ENCODE measurements at places on chromosomes 1 and 21. TPM values are rescaled to one million over a fixed set of nuclear protein-coding genes. Genes with fewer than 3 reads are reported as not detected.

- no peak for DNase-seq
Measured at GRCh38 chr1:19388980-19389379, 76.9 kb downstream of the SLC66A1 start.

DNA sequence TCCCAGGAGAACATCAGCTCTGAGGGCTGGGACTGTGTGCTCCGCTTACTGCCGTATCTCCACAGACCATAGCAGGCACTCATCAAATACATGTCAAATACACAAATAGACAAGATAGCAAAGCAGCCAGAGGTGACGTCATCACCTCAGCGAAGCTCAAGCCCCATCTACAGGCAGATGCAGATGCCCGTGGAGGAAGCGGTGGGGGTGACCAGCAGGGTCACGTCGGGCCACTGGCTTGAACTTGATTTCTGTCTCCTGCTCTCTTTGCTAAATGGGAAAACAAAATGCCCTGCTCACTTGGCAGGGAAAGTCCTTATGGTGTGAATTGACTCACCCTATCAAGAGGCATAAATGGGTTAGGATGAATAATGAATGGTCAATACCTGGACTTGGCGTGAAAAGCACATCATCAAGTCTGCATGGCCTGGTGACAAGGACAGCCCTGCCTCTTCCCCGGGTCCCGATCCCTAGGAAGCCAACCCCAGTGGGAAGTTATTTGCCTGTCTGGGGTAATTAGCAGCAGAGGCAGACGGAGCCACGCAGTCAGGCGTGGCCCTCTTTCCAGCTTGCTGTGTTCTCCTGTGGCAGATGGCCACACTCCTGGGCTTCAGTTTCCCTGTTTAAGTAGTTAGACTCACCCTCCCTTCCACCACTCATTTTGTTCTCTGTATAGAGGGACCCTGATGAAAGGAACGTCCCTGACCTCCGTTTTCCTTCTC lies 536.0 kb downstream of the NPHP4 start:
- no peak for DNase-seq

OR2L5 gene
- not detected for total RNA-seq

DNA sequence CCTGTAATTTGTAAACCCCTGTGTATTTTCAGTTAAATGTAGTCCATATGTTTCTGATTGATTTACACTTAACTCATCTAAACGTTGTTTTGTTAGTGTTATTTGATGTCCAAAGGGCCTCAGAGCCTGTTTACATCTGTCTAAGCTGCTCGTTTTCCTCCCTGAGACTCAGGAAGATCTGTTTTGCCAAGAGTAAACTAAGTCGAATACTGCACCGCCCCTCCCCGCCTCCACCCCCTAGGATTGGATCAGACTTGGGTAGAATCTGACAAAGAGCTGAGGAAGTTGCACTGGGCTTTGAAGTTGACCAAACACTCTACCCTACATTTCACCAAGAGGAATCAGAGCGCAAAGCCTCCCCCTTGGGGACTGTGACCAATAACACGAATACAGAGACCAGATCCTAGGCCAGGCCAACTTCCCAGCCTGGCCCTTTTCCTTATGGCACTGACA lies 206.9 kb upstream of the LMO4 start:
- DNase-seq = no peak

RAB4A gene
- total RNA-seq = 50.2 TPM

DNA sequence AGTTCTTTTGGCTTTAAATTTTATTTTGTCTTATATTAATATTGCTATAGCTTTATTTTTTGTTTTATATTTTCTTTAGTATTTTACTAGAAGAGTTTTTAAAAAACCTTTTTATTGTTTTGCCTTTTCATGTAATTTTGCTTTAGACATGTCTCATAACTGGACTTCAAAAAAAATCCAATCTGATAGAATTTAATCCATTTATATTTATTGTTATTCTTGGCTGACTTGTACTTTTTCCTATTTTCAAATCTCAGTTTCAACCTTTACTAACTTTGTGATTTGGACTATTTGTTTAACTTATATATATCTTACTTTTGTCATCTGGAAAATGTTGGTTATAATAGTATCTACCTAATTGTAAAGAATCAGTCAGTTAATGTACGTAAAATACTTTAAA lies 61.2 kb downstream of the NTNG1 start:
- DNase-seq = no peak

DNA sequence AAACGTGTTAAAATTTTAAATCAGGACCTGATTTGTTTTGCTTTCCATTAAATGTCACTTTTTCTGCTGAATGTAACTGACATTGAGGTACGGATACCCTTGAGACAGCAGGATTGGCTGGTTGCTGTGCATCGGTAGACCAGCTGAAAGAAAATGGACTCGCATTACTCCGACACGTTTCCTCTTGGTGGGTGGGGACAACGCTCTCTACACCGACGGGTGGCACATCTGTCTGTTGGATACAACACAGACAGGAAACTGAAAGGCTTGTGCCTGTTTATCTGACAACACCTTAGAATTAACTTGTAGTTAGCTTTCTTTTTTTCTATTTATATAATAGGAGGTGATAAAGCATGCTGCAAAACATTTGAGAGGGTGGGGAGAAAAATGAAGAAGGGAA lies 19.4 kb downstream of the PRPF38A start:
- no peak for DNase-seq

DNA sequence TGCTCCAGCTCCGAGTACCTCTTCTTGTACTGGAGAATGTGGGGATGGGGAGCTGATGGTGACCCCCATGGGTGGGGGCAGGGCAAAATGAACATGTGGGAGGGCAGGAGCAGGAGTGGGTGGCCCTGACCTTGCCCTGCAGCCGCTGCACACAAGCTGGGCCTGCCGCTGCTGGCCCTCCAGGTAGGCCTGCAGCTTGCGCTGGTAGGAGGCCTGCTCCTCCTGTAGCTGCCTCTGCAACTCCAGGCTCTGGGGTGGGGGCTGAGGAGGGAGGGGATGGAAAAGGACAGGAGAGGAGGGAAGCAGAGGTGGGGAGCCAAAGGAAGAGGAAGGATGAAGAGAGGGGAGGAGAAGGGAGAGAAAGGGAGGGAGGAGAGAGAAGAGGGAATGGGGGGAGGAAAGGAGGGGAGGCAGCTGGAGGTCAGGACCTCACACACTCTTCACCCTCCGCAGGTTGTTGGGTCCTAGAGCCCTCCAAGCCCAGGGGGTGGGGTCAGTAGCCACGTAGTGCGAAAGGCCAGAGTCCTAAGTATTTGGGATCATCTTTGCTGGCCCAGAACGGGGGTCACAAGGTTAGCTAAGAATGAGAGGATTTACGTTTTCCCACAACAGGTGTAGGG lies 22.9 kb downstream of the RNU1-1 start:
- no peak for DNase-seq

DNA sequence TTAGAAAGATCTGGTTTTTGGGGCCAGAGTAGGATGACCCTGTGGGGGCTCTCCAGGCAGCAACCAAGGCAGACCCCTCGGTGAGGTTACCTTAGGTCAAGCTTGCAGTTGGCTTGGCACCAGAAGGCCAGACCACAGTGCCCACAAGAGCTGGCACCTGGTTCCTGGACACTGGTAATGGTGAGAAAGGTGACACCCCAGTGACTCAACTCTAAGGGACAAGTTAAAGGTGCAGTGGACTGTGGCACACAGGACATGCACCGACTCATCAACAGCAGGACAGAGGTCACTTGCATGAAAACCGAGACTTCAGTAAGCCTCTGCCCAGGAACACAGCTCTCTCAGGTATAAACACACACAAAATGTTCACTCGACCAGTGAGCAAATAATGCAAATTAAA lies 6.7 kb downstream of the LRRC38 start:
- no peak for DNase-seq

DNA sequence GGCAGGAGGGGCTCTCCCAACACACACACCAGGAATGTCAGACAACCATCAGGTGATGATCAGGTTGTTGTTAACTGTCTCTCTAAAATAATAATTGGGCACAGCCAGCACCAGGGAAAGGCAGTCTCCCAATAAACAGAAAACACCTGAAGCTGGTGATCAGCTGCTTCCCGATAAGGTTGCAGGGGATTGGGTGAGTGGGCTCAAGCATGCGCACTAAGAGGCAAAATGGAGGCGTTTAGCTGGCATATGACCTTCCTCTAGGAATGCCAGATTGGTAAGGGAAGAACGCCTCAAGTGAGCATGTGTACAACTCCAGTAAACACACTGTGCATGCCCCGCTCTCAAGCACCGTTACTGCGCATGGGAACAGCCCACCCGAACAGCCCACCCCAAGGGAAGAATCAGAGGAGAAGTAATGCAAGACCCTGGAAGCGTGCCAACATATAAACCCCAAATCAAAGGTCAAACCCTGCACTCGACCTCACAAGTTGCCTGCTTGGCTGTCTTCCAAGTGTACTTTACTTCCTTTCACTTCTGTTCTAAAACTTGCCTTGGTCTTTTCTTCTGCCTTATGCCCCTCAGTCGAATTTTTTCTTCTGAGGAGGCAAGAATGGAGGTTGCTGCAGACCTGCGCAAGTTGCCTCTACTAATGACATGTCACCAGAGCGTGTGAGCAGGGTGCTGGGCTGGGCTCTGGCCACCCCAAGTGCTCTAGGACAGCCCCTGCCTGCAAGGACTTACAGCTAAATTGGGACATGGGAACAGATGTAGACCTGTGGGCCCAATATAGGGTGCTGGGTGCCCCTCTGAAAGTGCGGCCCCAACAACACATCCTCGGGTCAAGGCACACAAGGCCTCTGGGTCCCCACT lies 200.8 kb downstream of the RHOU start:
- no peak for DNase-seq

KDF1 gene
- total RNA-seq = not detected

- no peak for DNase-seq
Measured at GRCh38 chr1:111561328-111561727, 57.9 kb upstream of the ADORA3 start.

TLR5 gene
- 10.5 TPM for total RNA-seq

- no peak for DNase-seq
Measured at GRCh38 chr1:16258591-16259135, 21.7 kb upstream of the CPLANE2 start.

MIXL1 gene
- total RNA-seq = not detected

PRAMEF18 gene
- total RNA-seq = not detected

DNA sequence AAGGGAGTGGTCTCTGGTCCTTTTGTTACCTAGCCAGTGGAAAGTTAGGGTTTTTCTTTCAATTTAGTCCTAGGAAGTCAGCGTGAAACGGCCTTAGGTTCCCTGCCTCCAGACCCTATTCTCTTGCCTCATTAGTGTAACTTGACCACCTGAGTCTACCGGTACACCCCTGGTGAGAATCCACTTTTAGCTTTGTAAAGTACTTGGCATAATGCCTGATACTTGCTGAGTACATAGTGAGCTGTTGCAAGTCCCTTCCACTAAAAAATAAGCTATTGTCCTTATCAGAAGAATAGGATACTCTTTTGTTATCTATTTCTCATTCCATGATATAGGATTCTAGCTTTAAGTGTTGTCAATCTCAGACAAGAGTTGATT lies 228.8 kb downstream of the ST6GALNAC3 start:
- no peak for DNase-seq

CYP4A11 gene
- not detected for total RNA-seq

- peak; percentile 94 for DNase-seq
Measured at GRCh38 chr1:52697795-52698674, at the start of gene COA7. COA7 (minus strand) TSS chr1:52698347; CDS start chr1:52698326, 21 bp downstream.

CD34 gene
- 45.5 TPM for total RNA-seq

DNA sequence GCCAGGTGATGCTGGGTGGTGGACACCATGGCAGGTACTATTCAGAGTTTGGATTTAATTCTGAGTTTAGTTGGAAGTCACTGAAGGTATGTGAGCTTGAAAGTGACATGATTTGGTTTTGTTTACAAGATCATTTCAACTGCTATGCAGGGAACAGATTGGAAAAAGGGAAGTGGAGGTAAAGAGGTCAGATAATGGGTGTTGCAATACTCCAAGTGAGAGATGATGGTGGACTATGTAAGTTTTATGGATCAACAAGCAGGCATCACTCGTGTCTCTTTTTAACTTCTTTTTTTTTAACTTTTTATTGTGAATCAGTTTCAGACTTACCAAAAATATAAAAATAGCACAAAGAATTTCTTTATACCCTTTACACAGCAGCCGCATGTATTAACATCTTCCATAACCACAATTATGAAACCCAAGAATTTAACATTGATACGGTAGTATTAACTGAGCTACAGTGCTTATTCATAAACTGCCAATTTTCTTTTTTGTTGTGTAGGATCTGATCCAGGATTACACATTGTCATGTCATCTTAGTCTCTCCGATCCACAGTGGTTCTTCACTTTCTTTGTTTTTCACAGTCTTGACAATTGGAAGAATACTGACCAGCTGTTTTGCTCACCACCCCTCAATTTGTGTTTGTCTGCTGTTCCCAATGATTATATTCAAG lies 24.9 kb upstream of the NHLH2 start:
- DNase-seq = no peak

GRCh38 chr1:201111672-201112071 lies 554 bp downstream of the CACNA1S start:
- DNase-seq = no peak

DNA sequence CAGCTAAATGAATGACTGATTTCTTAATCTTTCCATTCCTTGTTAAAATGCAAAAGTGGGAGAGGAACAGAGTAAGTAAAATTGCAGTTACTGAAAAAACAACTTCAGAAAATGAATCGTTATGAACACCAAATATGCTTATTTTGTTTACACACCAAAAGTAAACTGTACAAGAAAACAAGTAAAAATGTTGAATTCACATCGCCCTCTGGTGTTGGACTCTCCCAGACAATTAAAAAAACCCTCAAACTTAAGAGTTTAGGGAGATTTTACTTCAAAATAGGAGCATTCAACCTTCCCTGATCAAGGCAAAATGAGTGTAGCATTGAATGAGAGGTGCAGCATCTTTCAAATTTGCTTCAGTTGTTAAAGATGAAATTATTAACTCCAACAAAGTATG lies 19.4 kb upstream of the ESRRG start:
- no peak for DNase-seq

CATSPER4 gene
- total RNA-seq = not detected

XKR8 gene
- 7.0 TPM for total RNA-seq

GOLT1A gene
- not detected for total RNA-seq
